ENCODE measurements at places on chromosomes 2 and 18. TPM values are rescaled to one million over a fixed set of nuclear protein-coding genes. Genes with fewer than 3 reads are reported as not detected.

DNA sequence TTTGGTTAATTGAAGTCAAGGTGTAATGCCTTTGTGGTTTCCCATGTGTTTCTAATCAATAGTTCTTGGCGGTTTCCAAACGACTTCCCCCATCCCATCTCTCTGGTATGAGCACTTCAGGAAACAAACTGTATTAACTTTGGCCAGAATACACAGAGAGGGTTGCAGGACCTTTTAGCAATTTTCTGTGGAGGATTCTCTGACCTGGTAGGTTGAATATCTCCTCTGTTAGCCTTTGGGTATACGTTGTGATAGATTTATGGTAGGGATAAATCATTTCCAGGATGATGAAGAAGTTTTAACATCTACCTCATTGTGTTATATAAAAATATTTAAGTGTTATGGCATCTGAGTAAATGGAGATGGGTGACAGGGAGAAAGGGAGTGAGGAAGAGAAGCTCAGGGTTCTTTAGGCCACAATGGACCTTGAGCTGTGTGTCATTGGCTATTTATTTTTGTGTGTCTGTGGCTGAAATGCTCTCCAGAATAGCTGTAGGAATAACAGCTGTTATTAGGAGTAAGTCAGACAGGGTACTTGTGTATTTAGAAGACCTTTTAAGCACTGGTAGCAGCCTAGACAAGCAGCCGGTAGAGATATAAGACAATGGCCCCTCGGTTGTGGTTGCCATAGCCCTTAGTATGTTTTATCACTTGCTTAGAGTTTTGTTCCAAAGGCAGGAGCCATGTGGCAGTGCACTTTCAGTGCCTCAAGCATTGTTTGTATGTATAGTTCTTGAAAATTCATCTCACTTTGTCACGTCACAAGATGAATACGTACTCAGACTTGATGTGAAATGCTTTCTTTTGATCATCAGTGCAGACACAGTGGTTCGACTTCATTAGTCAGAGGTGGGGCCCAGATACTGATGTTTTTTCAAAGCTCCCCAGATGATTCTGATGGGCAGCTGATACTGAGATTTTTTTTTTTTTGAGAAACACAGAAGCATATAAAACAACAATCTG, 91.1 kb downstream of the FMNL2 start:
- DNase-seq = no peak

DNA sequence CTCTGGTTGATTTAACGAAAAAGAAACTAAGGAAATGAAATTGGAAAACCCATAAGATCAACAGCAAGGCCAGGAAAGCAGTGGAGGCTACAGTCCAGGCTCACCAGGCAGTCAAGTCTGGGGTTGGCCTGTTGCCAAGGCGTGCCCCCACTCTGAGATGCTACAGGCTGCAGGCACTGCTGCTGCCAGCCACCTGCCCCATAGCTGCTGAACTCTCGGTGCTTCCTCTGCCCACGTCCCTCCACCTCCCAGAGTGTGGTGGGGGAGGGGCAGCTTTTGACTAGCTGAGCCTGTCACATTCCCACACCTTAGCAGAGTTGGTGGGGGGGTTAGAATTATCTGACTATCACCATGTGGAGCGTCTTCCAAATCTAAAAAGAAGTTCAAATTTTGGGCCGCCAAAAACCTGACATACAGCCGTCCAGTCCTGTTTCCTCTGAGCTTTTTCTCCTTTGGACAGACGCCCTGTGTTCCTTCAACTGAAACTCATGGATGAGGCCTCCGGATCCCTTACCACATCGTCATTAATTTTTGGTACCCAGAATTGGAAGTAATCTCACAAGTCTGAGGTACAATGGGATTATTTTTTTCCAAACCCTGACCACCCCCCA, 3.9 kb upstream of the SH3RF3 start:
- no peak for DNase-seq

- no peak for DNase-seq
Observed at GRCh38 chr2:88809216-88809615, 117.7 kb downstream of the RPIA start.

- no peak for DNase-seq
Observed at GRCh38 chr18:5152343-5153020, 44.6 kb downstream of the AKAIN1 start.

TRIB2 gene
- total RNA-seq = 51.3 TPM

GRCh38 chr2:190853531-190854383, 26.9 kb upstream of the GLS start:
- no peak for DNase-seq

AQP12B gene
- not detected for total RNA-seq

PROKR1 gene
- 0.69 TPM for total RNA-seq

DYNAP gene
- not detected for total RNA-seq

NAT8 gene
- total RNA-seq = not detected

DNA sequence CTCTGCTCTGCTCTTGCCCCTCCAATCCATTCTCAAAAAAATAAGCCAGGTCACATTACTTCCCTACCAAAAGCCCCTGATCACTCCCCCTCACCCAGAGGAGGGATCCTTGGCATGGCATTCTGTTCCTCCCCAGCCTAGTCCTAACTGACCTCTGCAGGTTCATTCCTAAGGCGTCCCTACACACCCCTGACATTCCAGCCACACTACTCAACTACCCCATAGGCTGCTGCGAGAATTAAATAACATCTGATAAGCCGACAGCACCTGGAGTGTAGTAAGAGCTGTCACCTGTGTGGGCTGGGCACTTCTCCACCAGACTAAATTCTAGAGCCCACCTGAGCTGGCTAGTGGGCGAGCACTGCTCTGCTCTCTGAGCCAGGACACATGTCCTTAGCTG, 44.7 kb upstream of the SLC1A4 start:
- DNase-seq = no peak

DNA sequence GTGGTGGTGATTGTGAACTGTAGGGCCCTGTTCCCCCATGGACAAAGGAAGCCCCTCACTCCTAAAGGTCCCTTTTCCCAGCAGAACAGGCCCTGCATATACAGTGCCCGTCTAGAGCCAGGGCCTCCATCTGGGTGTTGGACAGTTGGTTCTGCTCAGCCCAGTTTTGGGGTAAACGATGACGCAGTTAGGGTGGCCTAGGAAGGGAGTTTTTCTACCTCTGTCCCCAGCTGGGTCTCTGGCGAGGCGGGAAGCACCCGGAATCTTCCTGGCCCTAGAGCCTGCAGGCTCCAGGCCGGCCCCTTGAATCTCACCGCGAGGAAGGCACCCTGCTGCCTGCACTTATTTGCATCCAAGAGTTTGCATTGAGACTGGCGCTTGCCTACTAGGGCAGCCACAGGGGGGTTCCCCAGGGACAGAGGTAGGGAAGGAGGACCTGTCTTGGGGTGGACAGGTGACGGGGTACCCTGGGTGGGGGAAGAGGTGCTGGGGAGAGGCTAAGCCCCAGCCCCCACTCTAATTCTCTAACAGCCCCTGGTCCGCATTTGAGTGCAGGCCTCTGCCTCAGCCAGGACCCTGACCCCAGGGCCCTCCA, 529 bp upstream of the MTA3 start:
- DNase-seq = no peak

- no peak for DNase-seq
Observed at GRCh38 chr2:217847115-217847514, 155.7 kb downstream of the TNS1 start.

DNA sequence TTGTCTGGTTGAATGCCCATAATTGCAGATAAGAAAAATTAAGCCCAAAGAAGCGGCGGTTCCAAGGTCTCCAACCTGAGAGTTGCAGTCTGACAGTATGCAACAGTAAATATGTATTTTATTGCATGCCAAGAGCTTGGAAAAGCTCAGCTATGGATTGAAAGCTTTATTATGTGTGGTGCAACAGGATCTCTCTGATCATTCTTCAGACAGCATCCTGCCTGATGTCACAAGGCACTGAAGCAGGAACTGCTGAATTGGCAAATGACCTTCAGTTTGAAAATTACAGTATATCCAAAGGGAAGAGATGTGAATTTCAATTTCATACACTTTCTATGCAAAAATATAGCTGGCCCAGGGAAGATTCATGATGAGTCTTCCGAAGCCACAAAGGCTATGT, 42.5 kb downstream of the DOCK10 start:
- no peak for DNase-seq

DNA sequence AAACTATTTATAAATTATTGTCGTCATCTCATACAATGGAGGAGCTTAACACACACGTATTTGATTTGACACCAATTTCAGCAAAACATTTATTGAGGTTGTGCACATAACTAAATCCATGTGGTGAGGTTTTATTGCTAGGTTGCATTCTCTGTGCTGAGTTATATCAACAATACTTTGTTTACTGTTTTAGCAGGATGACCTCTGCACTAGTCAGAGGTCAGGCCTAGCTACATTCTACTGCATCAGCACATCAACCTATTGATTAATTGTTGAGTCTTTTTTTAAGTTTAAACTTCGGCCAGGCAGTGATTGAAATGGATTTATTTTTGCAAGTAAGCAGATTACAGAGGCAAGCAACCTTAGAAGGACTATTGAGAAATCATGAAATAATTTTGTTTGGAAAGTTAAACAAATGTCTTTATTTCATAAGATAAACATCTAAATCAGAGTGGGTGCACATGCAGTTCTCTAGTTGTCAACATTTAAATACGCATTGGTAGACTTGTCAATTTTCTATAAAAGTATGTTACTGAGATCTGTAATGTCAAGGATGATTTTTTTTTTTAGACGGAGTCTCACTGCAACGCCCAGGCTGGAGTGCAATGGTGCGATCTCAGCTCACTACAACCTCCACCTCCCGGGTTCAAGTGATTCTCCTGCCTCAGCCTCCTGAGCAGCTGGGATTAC, 75.2 kb upstream of the CD28 start:
- no peak for DNase-seq

RFX8 gene
- 0.69 TPM for total RNA-seq

- DNase-seq = no peak
Observed at GRCh38 chr2:231646476-231646875, 53.8 kb downstream of the TEX44 start.

GRCh38 chr18:48992133-48992532, 41.4 kb upstream of the SMAD7 start:
- DNase-seq = no peak

KIF1A gene
- total RNA-seq = 5.2 TPM

DNA sequence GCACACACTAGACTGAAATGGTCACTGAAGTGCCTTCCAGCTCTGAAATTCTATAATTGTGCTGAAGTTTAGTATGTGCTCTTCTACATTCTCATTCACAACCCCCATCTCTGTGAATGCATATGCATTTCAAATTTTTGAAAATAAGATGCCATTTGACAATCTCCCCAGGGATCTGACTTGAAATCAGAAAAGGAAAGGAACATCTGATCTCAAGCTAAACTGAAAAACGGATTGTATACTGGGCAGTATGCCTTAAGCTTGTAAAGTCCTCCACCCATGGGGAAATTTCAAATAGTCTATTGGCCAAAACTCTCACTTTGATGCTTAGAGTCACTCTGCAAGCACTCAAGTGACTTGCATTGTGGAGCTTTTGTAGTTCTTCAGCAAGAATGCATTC, 22.9 kb downstream of the FAP start:
- DNase-seq = no peak

- DNase-seq = no peak
Observed at GRCh38 chr2:119888680-119889079, 124.2 kb upstream of the EPB41L5 start.

GRCh38 chr2:239119346-239120126, 271.7 kb downstream of the TWIST2 start:
- DNase-seq = no peak

DNA sequence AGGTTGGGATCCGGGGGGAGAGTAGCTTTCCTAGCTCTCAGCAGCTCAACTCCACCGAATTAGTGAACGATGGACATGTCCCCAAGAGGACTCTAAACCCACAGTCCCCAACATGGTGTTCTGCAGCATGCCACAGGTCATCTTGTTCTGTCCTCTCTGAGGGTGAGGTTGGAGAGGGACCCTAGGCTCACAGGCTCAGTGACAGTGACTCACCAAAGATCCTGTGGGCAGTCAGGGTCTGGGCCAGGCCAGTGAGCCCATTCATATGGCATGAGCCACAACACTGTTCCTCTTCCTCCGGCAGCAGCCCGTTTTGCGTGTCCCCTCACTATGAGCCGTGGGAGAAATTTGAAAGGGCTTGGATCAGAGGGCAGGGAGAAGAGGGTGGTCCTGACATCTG, 2.8 kb upstream of the SLC20A1 start:
- DNase-seq = no peak

INPP5D gene
- 13.5 TPM for total RNA-seq
